ENCODE measurements at places on chromosomes 11 and 22.

DNA sequence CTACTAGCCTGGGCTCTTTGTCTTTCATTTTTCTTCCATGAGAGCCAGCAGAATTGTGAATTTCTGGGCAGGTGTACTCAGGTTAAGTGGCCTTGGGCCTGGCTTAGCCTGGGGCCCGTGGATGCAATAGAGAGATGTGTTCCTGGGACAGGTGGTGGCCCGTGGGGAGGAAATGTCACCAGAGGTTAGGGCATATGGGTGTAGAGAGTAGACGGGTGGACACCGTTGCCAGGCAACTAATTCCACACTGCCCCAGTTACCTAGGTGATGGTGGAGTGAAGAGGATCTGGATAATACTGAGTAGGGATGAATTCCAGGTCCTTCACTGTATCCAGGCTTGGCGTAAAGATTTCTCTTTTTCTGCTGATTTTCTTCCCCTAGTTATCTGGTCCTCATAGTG, 175.0 kb downstream of the INSC start:
- no peak for DNase-seq

- no peak for DNase-seq
Measured at GRCh38 chr11:31045335-31045734, 324.2 kb downstream of the DCDC1 start.

- no peak for DNase-seq
Measured at GRCh38 chr22:38751066-38751421, 4.8 kb downstream of the SUN2 start.

GRCh38 chr11:70466154-70466553, 67.8 kb downstream of the CTTN start:
- no peak for DNase-seq

- DNase-seq: no peak
Measured at GRCh38 chr22:24465566-24465965, 29.6 kb upstream of the UPB1 start.

DNA sequence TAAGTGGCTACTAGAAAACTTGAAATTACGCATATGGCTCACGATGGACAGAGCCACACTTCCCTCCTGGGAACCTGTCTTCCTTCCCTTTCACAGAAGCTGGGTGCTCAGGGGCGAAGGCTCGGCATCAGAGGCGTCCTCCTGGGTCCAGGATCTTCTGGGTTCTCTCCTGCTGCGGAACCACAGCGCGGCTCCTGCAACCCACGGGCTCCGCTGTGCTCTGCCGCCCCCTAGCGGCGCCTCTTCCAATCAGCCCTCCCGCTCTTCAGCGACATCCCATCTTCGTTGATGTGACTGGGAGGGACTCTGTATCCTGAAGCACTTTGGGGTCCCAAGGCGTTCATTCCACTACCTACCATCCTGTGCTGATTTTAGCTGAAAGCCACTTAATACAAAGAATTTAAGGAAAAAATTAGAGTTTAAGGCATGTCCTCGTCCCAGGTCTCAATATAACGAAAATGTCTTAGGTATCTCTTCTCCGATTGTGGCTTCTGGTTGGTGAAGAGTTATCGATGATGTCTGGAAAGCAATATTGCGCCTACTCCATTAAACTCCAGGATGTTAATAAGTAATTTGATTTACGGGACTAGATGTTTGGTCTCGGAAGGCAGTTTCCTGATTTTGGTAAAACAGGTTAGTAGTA, 14.8 kb upstream of the RPS3 start:
- peak; percentile 85 for DNase-seq

DNA sequence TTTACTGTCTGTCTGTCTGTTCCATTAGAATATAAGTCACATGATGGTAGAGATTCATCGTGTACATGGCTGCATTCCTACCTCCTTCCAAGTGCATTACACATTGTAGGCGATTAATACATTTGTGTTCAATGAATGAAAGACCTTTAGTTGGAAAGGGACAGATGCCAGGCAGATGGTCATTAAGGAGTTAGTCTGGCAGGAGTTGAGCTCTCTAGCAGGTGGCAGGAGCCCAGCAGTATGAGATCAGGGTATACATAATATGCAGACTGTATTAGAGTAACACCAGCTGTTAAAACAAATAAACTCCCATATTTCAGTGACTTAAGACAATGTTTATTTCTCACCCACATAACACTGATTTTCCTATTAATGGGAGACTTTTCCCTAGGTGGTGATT, 147.7 kb upstream of the LARGE1 start:
- no peak for DNase-seq

GRCh38 chr11:22725079-22725478, 58.7 kb downstream of the GAS2 start:
- no peak for DNase-seq

GRCh38 chr11:42555190-42555589, 756.6 kb upstream of the API5 start:
- no peak for DNase-seq

- DNase-seq: no peak
Measured at GRCh38 chr11:4577761-4578160, 3.8 kb upstream of the OR52I2 start.

DNA sequence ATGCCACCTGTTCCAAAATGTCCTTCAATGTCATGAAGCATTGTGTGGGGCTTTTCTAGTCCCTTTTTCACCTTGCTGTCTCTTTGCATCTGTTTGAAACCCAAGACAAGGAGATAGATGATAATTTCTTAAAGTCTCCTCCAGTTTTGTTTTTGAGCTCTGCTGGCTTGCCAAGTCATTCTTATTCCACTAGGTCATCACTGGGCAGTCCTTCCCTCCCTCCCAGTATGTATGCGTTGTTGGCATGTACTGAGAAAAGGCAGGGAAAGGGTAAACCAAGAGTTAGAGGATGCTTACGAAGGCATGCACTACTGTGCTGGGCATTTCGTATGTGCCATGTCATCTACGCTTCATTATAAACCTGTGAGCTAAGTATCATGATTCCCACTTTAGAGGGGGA, 78.6 kb downstream of the PARVA start:
- no peak for DNase-seq

- no peak for DNase-seq
Measured at GRCh38 chr11:14318581-14318981, 40.4 kb downstream of the RRAS2 start.

DNA sequence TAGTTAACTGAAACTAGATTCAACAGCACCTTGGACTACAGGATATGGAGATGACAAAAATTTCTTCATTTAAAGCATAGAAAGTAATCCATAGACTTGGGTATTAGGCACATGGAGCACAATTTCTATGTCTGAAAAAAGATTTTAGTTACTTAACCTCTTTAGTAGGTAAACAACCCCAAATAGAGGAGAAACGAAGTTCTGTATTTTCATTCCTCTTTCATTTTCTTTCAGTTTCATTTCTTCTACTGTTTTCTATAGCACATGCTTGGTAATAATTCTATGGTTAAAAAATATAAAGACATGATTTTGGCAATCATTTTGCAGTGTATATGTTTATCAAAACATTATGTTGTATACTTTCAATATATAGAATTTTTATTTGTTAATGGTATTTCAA, 99.5 kb downstream of the CASP12 start:
- no peak for DNase-seq

DNA sequence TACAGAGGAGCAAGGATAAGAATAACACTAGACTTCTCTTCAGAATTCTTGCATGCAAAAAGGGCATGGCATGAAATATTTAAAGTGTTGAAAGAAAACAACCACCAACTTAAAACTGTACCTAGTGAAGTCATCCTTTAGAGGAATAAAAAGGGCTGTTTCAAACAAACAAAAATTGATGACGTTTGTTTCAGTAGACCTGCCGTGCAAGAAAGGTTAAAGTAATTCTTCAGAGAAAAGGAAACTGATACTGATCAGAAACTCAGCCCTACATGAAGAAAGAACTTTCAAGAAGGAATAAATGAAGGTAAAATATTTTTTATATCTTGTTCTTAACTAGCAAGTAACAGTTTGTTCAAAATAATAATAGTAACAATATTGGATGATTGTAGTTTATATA, 27.5 kb downstream of the MRGPRX2 start:
- DNase-seq: no peak

- no peak for DNase-seq
Measured at GRCh38 chr11:46984987-46985386, 48.4 kb downstream of the CSTPP1 start.

DNA sequence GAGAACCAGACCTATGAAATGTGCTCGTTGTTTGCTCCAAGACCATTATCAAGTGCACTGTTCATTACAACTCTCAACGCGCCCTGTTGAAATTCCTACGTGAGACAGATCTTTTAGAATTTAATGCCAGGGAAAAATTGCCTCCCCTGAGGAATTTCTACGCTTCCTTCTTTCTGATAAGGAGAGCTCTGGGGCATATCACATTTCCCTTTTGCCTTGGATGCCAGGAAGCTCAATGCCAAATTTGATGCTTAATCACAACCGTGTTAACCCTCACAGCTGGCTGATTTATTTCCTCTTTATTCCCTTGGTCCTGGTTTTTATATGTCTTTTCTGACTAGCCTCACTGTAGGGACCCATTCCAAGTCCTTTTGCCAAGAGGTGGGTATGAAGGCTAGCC, 109.4 kb downstream of the MICAL2 start:
- DNase-seq: no peak

GRCh38 chr11:109553284-109553683, 131.3 kb downstream of the C11orf87 start:
- DNase-seq: no peak

- DNase-seq: no peak
Measured at GRCh38 chr11:60316317-60316716, 10.7 kb upstream of the MS4A6E start.

DNA sequence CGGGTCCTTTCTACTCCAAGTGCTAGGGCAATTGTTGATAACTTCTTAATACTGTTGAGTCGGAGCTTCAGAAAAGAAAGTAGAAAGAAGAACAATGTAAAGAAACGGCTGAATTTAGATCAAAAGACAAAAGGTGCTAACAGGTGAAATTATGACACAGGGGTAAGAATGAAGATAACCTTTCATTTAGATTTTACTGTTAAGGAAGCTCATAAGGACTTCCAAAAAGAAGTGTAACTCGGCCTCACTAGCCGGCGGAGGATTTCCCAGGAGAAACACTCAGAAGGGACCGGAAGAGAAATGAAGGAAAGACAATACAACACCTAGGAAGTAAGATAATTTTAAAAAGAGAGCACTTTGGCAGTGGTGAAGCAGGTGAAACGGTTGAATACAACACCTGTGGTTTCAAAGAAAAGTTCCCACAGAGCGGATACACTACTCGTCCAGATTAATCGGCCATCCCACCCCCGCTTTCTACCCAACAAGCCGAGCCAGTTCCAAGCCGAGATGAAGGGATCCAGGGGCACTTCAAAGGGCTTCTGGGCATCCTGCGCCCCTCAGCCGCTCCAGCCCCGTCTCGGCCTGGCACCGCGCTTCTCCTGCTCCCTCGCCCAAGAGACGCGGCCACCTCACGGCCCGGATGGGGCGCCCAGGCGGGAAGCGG, 737 bp downstream of the PPP2R1B start:
- no peak for DNase-seq

DNA sequence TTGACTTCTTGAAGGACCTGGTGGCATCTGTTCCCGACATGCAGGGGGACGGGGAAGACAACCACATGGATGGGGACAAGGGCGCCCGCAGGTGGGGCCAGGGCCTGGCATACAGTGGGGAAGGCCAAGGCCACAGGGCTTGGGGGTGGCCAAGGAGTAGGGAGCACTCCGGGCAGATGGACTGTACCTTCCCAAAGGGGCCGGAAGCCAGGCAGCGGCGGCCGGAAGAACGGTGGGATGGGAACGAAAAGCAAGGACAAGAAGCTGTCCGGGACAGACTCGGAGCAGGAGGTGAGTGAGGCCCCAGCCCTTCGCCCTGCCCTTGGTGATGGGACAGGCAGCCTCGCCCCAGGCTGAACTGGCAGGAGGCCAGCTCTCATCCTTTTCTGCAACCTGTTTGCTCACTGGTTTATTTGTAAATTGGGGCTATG, 1.2 kb downstream of the DRAP1 start:
- no peak for DNase-seq

All from GM10248 (cell line).